ENCODE measurements at places on chromosomes 7 and 10.

DNA sequence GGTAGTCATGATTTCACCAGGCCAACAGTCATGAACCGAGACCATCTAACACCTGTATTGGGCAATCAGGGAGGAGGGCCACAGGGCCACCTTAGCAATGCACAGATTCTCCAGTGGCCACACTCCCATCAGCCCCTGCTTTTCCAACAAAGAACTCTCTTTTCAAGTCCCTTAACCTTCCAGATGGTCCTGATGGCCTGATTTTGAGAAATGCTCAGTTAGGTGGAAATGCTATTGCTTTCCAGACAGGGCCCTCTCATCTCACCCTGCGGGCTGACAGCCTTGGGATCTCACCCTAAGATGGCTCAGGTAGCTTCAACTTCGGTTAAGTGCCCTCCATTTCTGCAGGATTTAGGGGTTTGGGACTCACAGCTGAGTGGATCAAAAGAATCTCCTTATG, 131.9 kb upstream of the PRR15 start:
- no peak for DNase-seq

GRCh38 chr10:48271047-48271730, 3.3 kb downstream of the FRMPD2 start:
- DNase-seq: no peak

- no peak for DNase-seq
Measured at GRCh38 chr10:3287572-3288445, 115.2 kb upstream of the PITRM1 start.

DNA sequence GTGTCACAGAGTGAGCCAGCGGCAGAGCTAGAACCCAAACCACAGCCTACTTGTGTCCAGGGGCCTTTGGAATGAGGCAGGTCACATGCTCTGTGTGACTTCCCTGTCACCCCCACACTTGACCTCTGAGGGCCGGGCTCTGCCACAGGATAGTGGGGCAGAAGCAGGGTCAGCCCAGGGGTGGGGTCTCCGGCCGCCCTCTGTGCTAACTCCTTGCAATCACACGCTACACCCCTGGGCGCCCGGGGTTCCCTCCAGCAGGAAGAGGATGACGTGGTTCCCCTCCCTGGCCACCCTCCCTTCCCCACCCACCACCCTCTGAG, 19.8 kb downstream of the TECPR1 start:
- DNase-seq: peak; percentile 39

GRCh38 chr7:70881167-70881847, 250.6 kb upstream of the GALNT17 start:
- DNase-seq: peak; percentile 25

DNA sequence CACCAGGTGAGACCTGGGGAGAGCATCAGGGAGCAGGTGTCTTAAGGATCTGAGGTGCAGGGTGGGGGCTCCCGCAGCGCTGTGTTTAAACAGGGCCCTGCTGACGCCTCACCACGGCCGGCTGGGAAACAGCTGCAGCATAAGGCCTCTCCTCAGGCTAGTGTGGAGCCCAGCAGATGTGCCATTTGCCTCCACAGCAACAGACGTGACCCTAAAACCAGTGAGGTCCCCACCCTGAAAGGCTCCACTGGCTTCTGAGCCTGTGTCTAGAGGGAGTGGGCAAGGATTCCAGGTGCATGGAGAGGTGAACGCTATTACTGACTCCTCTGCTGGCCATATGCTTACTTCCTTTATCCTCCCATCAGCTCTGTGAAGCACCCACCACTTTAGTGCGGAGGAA, 47.8 kb downstream of the SYPL1 start:
- DNase-seq: peak; percentile 35

- no peak for DNase-seq
Measured at GRCh38 chr7:5397736-5398135, 25.9 kb downstream of the TNRC18 start.

- no peak for DNase-seq
Measured at GRCh38 chr10:115998301-115998700, 274.7 kb downstream of the GFRA1 start.

DNA sequence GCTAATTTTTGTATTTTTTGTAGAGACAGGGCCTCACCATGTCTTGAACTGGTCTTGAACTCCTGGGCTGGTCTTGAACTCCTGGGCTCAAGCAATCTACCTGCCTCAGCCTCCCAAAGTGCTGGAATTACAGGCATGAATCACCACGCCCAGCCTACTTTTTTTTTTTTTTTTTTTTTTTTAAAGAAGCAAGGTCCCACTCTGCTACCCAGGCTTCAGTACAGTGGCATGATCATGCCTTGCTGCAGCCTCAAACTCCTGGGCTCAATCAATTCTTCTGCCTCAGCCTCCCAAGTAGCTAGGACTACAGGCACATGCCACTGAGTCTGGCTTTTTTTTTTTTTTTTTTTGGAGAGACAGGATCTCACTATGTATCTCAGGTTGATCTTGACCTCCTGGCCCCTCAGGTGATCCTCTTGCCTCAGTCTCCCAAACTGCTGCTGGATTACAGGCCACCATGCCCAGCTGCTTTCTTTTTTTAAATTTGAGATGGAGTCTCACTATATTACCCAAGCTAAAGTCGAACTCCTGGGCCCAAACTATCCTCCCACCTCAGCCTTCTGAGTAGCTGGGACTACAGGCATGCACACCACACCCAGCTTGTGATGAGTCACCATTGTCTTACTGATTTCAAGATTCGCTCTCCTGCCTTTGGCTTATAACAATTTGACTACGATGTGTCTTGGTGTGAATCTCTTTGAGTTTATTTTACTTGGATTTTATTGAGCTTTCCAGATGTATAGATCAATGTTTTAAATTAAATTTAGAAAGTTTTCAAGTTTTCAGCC, 9.0 kb downstream of the RPEL1 start:
- no peak for DNase-seq

DNA sequence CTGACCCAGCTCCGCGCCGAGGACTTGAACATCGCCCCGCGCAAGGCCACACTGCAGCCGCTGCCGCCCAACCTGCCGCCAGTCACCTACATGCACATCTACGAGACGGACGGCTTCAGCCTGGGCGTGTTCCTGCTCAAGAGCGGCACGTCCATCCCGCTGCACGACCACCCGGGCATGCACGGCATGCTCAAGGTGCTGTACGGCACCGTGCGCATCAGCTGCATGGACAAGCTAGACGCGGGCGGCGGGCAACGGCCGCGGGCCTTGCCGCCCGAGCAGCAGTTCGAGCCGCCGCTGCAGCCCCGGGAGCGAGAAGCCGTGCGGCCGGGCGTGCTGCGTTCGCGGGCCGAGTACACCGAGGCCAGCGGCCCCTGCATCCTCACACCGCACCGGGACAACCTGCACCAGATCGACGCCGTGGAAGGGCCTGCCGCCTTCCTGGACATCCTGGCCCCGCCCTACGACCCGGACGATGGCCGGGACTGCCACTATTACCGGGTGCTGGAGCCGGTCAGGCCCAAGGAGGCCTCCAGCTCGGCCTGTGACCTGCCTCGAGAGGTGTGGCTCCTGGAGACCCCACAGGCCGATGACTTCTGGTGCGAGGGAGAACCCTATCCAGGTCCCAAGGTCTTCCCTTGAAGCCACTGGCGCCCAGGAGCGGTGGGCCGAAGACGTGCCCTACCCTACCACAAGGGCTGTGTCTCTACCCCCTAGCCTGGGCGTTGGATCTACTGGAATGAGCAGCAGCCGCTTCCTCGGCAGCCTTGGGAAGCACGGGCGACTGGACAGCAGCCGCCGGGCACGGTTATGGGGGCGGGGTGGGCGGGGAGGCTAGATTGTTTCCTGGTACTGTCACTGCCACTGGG, 945 bp downstream of the ADO start:
- DNase-seq: peak; percentile 69

DNA sequence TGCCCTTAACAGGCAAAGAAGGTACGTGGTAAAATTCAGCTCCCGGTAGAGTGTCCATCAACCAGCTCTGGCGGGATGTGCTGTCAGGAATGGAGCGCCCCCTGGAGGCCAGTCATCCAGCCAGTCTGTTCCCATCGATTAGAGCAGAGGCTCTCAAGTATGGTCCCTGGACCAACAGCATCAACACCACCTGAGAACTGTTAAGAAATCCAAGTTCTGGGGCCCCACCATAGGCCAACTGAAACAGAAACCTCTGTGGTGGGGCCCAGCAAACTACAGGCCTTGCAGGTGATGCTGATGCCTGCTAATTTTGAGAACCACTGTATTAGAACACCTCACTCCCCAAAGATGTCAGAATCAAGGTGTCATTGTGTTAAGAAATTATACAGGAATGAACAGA, 109.2 kb downstream of the DPY19L1 start:
- DNase-seq: peak; percentile 16

DNA sequence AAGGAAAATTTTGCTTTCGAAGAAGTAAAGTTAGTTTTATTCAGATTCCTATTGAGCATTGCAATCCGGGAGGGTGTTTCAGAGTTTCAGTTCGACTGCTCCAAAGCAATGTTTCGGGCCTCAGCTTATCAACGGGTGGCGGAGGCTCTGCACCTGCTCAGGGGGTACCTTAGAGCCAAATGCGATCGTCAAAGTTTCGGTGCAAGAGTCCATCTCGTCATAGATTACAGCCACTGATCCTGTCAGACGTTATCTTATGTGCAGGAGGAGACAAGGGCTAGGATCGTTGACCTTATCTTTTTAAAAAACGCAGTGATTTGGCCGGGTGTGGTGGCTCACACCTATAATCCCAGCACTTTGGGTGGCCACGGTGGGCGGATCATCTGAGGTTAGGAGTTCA, 3.8 kb upstream of the COX19 start:
- DNase-seq: no peak

GRCh38 chr10:23496727-23497126, 57.9 kb downstream of the OTUD1 start:
- DNase-seq: no peak
